ENCODE measurements at places on chromosomes 12 and 14.

- DNase-seq, result peak; percentile 97
These were observed 57.5 kb downstream of the ZNF664 start for GRCh38 chr12:124030510-124030909.

DNA sequence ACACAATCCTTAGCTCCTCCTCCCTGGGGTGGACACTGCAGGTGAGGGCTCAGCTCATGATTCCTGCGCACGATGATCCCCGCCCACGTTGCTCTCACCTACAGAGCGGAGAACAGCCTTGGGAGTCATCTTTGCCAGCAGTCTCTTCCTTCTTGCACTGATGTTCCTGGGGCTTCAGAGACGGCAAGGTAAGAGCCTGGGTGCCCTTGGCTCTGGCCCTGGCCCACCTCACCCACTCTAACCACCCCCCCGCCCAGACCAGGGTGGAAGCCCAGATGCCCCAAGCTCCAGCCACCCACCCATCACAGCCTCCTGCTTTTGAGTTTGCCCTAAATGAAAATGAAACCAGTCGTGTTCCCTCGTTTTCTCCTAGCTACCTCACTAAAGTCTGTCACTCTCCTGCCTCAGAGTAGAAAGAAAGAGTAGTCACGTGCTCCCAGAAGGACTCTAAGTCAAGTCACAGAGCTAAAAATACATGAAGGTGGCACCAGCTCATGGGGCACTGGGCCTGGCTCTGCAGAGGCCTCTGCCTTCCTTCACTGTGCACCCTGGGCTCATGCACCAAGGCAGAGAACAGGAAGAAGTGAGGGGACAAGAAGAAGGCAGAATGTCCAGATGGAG lies 9.0 kb downstream of the TAPBPL start:
- no peak for DNase-seq

GRCh38 chr14:88017535-88017934 lies 12.6 kb downstream of the GPR65 start:
- DNase-seq, result no peak

DNA sequence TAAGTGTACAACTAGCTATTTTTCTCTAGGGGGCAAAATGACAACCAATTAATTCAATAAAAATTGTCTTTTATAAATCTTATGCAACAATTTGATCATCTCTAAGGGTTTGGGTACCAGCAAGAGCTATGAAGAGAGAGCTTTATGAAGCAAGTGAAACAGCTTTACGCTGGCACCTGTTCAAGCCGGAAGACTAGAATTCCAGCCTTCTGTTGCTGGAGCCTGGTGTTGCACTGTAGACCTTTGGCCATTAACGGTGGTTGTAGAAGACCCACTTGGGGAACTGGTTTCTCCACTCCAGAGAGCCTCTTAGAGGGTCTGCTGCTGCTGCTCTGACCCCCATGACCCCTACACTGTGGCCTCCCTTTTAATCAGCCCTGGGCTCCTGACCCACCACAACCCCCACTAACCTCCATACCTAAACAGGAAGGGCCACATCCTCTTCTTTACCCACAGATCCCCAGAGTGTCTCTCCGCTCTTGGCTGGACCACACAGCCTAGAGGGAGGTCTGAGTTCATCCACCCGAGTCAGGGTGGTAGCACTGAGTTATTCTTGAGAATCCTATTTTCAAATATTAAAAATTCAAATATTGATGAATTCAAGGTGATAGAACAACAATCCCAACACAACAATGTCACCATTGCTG lies 54.6 kb upstream of the STON2 start:
- DNase-seq, result no peak

DNA sequence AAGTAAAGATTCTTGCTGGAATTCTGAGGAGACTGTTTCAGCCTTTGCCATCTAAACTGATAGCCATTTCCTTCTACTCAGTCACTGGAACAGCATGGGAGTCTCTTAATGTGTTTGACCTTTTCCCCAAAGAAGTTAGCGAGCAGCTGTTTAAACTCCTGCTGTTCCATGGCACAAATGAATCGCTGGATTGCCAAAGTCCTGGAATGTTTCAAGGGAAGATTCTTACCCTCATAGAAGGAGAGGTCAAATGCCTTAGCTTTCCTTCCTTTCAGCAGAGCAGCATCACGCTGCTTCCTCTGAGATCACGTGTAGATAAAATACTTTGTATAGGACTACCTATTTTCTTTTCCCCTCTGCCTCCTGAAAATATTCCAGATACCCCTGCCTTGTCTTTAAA lies 10.5 kb upstream of the NR2C1 start:
- DNase-seq, result peak; percentile 49

DNA sequence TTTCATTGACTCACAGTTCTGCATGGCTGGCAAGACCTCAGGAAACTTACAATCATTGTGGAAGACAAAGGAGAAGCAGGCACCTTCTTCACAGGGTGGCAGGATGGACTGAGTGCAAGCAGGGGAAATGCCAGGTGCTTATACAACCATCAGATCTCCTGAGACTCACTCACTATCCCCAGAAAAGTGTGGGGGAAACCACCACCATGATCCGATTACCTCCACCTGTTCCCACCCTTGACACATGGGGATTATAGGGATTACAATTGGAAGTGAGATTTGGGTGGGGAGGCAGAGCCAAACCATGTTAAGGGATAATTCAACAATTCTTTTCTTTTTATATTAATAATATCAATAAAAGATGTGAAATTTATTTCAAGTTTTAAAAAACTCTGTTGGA lies 34.1 kb downstream of the CNTN1 start:
- DNase-seq, result no peak
